Activated CD4-positive, CD25-positive, alpha-beta regulatory T cell treated with anti-CD3 and anti-CD28 coated beads, Interleukin-2, amount 50 U/mL, for 24 hours (primary cell): ENCODE measurements at places on chromosomes 1 and 21.
A peak's percentile ranks its signal among the peaks of the same experiment; 100 is the strongest.

DNA sequence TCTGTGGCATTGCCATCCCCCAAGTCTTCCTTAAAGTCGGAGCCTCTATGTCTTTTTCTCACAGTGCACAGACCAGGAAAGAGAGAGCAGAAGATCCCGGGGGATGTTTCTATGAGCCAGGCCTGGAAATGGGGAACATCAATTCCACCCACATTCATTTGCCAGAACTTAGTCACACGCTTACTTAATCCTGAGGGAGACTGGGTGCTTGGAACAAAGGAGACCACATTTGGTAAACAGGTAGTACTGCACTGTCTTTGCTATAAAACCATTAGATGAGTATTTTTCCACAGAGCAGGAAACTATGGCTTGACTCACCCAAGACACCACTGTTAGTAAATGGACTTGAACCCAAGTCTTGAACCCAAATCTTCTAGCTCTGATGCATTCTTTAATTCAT, 60.7 kb upstream of the CTTNBP2NL start:
- ATAC-seq = no peak

DNA sequence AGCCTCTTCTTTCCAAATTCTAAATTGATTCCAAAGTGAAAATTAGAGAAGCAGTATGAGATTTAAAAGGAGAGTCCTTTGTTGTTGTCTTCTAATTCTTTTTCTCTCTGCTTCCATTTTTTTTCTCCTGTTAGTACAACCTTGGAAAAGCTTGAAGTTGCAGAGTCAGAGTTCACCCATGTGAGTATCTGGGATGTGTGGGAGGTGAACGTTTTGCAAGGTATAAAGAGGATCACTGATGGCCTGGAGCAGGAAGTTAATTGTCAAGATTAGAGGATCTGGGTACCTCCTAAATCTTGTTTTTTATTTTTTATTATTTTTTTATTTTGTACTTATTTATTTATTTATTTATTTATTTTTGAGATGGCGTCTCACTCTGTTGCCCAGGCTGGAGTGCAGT, 7.7 kb upstream of the PSMD4 start:
- no peak for ATAC-seq

- no peak for ATAC-seq
Observed at GRCh38 chr21:42523941-42524340, 10.3 kb downstream of the SLC37A1 start.

DNA sequence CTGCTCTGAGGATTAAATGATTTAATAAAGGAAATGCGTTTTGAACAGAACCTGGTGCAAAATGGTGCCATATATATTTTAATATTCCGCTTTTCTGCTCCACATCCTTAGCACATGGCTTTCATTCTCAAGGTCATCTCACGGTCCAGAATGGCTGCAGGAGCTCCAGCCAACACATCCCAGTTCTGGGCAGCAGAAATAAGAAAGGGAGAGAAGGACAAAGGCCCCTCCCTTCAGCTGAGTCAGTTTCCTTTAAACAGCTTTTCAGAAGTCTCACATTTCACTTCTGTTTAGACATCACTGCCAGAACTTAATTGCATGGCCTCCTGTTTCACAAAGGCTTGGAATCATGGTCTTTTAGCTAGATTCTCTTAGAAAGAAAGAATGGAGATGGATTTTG, 75.2 kb upstream of the LRRN2 start:
- ATAC-seq = no peak

DNA sequence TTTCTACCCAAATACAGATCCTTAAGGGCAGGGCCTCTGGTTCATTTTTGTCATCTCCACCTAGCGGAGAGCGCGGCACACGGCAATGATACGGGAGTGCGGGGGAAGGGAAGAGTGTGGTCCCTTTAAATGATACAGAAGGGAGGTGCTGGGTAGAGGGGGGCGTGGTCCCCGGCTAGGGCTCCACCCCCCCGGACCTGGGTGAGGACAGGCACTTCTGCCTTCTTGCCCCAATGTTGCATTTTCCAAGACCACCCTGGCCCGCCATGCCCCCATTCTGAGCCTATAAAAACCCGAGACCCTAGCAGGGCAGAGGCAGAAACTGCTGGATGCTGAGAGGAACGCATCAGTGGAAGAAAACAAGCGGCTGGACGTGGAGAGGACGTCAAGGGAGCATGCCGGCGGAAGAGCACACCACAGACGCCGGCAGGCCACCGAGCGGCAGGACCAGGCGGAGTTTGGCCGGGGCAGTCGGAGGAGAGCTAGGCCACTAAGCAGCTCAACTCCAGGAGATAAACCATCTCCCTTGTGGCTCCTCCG, 30.0 kb downstream of the LRRC3 start:
- peak; percentile 86 for ATAC-seq

DNA sequence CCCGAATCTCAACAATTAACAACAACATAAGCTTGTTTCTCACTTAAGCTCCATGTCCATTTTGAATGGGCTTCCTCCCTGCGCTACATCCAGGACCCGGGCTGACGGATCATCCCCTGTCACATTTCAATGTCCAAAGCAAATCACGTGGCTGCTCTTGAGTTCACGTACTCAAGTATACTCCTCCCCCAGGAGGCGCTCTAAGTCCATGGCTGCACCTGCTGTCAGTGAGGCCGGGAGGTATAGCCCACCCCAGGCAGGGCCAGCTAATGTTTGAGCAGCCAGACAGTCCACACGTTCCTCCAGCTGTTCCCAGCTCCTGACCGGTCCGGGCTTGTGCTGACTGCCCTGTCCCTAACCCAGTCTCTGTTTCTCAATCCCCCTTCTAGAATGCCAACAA, 220.8 kb downstream of the SLC35F3 start:
- ATAC-seq = no peak

DNA sequence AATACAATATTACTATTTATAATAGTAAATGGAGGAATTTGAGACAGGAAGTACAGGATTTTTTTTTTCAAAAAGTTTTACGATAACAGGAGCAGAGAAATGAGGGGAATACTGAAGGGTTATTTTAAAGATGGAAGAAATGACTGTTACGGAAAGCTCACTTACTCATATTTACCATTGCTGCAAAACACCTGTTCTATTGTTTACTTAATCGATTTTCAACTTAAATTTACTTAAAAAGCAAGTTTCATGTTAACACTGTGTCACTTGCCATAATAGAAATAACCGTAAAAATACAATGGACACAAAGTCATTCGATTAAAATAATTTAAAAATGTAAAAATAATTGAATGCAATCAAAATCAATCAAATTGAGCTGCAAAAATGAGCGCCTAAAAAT, 3.4 kb upstream of the EXO1 start:
- no peak for ATAC-seq

- no peak for ATAC-seq
Observed at GRCh38 chr1:28745653-28746173, 9.0 kb downstream of the YTHDF2 start.

- peak; percentile 57 for ATAC-seq
Observed at GRCh38 chr1:206809504-206810084, 37.3 kb upstream of the IL10 start.

DNA sequence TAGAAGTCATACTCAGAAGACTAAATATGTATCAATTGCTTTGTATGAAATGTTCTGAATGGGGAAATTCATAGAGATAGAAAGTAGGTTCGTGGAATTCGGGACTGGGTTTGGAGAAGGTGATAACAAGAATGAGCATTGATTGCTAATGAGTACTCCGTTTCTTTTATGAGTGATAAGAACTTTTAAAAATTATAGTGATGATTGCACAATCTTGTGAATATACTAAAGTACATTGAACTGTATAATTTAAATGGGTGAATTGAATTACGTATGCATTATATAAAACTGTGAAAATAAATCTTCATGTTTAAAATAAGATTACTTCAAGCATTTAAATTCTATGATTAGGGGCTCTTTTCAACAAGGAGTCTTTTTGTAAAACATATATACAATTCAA, 425.6 kb upstream of the NCAM2 start:
- ATAC-seq = no peak
